Lung microvascular endothelial cell (primary cell): ENCODE measurements at places on chromosomes 4 and X. TPM values are rescaled to one million over a fixed set of nuclear protein-coding genes. Genes with fewer than 3 reads are reported as not detected.

C4orf36 gene
- total RNA-seq: not detected in 2 replicates

- DNase-seq: no peak
Measured at GRCh38 chr4:90943311-90943710, 816.1 kb downstream of the CCSER1 start.

GRCh38 chr4:172982151-172982590, 186.4 kb upstream of the GALNT7 start:
- peak; percentile 33 for DNase-seq

GRCh38 chr4:100420571-100420970, 97.3 kb downstream of the EMCN start:
- DNase-seq: no peak

DNA sequence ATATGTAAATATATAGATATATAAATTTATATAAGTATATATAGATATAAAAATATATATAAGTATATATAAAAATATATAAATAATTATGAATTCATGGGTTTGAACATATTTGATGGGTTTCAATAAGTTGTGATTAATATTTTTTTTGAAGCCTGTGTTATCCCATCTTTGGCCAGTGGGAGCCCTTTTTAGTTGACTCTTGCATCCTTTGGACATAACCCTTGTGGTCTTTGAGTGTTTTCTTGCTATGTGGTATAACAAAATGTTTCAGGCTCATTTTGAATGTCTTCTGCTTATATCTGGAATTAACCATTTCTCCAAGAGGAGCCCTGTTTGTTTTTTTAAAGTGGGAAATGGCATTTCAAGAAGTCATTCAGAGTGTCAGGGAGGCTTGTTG, 15.2 kb downstream of the SNX25 start:
- DNase-seq: no peak

AP1AR gene
- 22.9 and 37.7 TPM in 2 replicates for total RNA-seq
